ENCODE measurements at places on chromosomes 4 and X.

DNA sequence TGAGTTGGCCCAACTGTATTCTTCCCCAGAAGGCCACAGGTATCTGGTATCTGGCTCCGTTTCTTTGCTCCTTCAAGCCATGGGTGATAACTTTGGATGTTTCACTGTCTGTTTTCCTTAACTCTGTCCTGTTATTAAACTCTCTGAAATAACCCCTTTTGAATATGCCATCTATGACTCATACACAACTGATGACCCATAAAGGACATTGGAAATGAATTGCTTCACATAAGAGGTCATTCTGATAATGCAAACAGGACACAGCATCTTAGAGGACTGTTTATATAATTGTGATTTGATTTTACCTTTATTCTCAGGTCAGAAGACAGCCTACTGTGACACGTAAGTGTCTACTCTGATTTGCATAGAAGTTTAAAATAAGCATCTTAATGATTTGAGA, 227.7 kb downstream of the VEGFC start:
- no peak for DNase-seq

- no peak for DNase-seq
Observed at GRCh38 chr4:119906277-119906676, 160.4 kb downstream of the MAD2L1 start.

DNA sequence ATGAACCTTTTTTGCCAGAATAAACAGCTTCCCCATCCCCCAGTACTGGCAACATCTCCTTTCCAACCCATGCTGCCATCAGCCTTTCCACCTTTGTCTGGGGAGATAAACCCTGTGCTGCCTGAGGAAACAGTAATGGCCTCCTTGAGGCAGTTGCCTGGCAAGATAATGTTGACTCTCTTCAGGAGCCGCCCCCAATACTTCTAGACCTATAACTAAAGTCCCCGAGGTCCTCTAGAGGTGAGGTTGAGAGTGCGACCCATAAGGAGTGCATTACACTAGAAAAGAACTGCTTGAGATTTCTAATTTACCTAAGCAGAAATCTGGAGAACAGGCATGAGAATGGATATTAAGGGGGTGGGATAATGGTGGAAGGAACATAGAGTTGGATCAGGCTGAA, 963.2 kb upstream of the PCDH7 start:
- no peak for DNase-seq

GRCh38 chrX:46683048-46683447, 75.9 kb downstream of the SLC9A7 start:
- no peak for DNase-seq

- no peak for DNase-seq
Observed at GRCh38 chrX:8668813-8669212, 63.1 kb downstream of the ANOS1 start.

GRCh38 chr4:84639145-84639544, 56.2 kb downstream of the CDS1 start:
- DNase-seq, result no peak

- no peak for DNase-seq
Observed at GRCh38 chr4:74503580-74503979, 58.6 kb downstream of the AREG start.

GRCh38 chr4:15659768-15660570, 4.8 kb upstream of the FBXL5 start:
- DNase-seq, result no peak

DNA sequence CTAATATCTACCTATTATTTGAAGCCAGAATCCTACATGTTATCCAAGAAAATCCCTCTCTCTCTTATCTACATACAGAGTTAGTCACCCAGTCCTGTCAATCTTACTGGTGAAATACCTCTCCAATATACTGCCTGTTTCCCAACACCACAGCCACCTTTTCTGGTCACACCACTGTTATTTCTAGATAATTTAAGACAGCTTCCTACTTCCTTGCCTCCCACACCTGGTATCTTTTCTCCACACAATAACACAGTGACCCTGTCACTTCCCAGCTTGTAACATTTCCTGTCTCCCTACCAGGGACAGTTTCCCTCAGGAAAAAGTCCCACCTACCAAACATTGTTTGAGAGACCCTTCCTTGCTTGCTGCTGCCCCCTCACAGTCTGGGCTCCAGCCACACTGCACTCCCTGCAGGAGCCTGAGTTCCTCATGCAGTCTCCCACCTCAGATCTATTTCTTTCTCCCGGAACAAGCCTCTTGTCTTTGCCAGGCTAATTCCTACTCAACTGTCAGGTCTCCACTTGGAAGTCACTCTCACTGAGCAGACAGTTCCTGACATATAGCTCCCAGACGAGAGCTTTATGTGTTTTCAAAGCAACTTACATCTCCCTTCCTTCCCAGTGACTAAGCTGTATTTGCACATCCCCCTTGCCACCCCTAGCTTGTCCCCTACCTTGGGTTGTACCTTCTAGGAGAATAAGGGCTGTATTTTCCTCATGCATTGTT, 73.6 kb upstream of the QRFPR start:
- DNase-seq, result no peak

DNA sequence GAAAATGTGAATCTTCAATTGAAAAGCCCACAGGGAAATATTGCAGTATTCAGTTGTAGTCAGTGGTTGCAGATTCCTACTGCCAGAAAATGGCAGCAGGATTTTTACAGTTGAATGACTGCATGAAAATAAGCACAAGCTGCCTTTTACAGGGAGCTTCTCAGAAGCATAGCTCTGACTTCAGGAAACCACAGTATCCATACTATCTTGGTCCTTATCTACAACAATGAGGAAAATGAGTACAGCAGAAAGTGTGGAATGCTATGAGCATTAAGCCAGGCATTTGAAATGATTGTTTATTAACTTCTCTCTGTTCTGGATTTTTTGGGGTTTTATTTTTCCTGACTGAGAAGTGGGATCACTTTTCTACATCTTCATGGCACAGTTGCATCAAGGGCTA, 34.6 kb upstream of the PRRG1 start:
- no peak for DNase-seq

DNA sequence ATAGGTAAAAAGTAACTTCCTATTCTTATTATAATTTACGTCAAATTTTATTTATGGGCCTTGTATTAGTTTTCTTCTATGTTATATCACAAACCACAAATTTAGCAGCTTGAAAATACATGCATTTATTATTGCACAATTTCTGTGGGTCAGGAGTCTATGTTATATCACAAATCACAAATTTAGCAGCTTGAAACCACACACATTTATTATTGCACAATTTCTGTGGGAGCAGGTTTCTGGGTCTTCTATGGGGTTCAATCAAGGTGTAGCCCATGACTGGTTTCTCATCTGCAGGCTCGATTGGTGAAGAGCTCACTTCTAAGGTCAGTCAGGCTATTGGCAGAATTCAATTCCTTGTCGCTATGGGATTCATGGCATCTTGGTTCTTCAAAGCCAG, 332.7 kb upstream of the HAND2 start:
- no peak for DNase-seq

DNA sequence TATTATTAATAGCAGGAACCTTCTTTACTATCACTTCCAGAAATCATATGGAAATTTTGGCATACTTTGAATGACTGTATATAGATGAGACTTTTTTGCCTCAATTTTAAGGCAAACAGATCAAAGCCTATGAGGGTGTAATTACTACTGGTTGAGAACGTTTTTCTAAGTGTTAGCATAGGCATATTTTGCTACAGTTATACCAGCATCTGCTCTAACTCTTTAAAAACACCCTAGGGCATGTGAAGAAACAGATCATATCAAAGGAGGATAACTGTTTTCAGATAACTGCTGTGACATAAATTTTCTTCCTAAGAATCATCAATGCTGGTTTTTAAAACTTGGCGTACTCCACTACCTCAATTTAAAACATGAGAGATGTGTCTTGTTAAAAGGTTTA, 1155.3 kb downstream of the FSTL5 start:
- DNase-seq, result no peak

GRCh38 chrX:84729809-84730208, 227.6 kb upstream of the HDX start:
- DNase-seq, result peak; percentile 26

DNA sequence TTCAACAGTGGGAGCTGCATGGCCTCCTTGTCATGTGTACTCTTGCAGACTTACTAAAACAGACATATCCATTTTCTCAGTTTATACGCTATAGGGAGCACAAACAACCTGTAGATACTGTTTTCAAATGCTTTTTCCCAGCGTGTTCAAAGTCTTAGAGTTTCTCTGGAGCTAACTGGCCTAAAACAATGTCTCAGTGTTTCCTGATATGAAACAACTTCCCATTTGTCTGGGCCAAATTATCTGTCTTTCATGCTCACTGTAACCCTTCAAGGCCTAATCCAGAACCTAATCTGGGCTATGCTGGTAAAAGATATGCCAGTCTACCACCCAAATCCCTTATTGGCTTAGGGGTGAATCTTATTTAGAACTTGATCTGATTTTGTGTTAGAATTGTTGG, 38.8 kb downstream of the RAB40A start:
- no peak for DNase-seq

DNA sequence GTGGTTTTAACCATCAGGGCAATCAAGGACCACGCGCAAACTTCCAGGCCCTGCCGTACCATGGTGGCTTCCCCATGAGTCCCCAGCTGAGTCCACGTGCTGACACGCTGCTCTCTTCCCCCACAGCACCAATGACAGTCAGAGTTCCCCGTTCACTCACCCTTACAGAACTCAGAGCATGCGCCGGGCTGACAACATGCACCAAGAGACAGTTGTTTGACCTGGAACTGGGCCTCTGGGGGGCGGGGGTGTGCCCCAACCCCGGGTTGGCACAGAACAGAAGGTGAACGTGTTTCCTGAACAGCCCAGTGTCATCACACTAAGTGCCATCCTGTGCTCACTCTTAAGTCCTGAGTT, 29.4 kb downstream of the IRF2 start:
- DNase-seq, result peak; percentile 72

- DNase-seq, result no peak
Observed at GRCh38 chr4:174449944-174450785, 72.1 kb downstream of the HPGD start.

DNA sequence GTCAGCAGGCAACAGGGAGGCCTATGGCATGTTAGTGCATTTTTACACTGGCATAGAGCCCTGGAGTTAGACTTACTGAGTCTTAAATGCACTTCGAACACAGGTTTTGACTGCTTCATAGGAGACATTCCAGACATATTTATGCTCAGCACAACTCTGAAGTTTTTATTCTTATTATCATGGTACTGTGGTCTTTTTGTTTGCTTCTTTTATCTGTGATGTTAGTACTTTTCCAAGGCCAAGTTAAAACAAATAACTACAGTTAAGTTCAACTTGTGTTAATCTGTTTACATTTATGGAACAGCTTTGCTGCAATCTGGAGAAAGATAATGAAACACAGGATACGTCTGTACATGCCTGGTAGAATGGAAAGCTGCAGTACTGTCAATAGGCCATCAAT, 76.5 kb downstream of the COL4A5 start:
- no peak for DNase-seq

- DNase-seq, result no peak
Observed at GRCh38 chr4:101864660-101865059, 74.1 kb downstream of the BANK1 start.

- DNase-seq, result peak; percentile 53
Observed at GRCh38 chr4:76061982-76062381, 12.5 kb upstream of the ART3 start.

GRCh38 chr4:16237715-16238114, 11.4 kb upstream of the TAPT1 start:
- no peak for DNase-seq

- no peak for DNase-seq
Observed at GRCh38 chr4:31114816-31115215, 394.6 kb downstream of the PCDH7 start.

DNA sequence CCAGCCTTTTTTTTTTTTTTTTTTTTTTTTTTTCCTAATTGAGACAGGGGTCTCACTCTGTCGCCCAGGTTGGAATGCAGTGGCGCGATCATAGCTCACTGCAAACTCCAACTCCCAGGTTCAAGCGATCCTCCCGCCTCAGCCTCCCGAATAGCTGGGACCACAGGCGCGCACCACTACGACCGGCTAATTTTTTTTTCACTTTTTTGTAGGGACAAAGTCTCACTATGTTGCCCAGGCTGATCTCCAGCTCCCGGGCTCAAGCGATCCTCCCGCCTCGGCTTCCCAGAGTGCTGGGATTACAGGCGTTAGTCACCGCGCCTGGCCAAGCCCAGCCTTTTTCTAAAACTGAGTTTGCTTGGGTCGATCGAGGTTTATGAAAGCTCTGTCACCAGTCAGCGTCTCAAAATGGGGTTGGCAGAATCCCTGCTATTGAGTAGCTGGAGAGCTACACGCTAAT, 1.3 kb upstream of the OTUD5 start:
- DNase-seq, result no peak

GRCh38 chrX:48883729-48884128, 13.8 kb downstream of the TIMM17B start:
- DNase-seq, result no peak

- no peak for DNase-seq
Observed at GRCh38 chr4:4308800-4309441, 18.9 kb downstream of the ZBTB49 start.

GRCh38 chr4:123397144-123398065, 810 bp downstream of the SPRY1 start:
- DNase-seq, result peak; percentile 32

- DNase-seq, result no peak
Observed at GRCh38 chr4:89486042-89486441, 178.4 kb upstream of the GPRIN3 start.

- no peak for DNase-seq
Observed at GRCh38 chr4:64718091-64718490, 308.8 kb upstream of the TECRL start.

DNA sequence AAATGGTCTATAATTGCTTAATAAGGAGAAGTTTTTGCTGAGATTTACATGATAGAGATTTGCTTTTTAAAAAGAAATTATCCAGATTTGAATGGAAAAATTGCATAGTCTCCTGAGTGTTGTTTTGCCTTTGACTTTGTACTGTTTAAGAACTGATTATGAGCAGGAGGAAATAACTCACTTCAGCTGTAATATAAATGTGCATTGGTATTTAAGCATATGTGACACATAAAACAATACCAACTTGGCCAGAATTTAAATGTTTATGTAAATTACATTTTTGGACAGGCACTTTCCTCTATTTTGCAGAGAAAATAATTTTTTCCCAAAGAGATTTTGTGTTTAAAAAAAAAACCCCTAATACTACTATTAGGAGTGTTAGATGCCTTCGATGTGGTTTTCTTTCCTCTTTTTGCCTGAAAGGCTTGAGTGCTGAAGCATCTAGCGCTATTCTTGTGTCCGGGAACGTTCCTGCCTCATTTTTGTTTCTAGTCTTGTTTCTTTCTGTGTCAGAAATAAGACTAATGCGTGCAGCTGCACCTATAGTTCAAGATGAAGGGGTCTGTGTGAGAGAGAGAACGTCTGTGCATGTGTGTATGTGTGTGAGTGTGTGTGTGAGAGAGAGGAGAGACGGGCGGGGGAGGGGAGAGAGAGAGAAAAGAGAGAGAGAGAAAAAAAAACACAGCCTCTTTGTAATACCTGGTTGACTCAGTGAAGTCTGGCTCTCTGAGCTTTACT, 60.8 kb downstream of the TBL1X start:
- peak; percentile 20 for DNase-seq

DNA sequence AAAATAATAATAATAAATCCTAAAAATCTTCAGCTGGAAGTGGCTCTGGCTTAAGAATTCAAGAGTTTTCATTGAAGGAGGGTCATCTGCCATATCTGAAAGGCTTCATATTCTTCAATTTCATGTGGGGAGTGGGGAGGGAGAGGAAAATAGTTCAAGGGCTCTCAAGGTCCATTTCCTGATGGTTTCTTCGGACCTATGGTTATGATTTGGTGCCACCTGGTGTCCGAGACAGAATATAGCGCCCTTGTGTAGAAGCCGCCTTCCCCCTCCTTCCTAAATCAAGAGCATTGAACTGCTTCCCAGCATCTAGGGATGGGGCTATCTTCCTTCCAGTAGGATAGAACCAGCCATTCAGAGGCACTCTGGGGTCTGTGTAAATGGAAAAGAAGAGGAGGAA, 34.3 kb downstream of the NLGN3 start:
- peak; percentile 46 for DNase-seq
